ENCODE measurements at places on chromosomes 1 and 21. TPM values are rescaled to one million over a fixed set of nuclear protein-coding genes. Genes with fewer than 3 reads are reported as not detected.

The ERG gene
- 118 TPM for total RNA-seq

The HEYL gene
- total RNA-seq: 0.82 TPM

The RNU1-3 gene
- under 0.01 TPM for total RNA-seq

- DNase-seq: no peak
Observed at GRCh38 chr1:29655145-29655544, 418.8 kb downstream of the PTPRU start.

GRCh38 chr21:45318556-45319404 is 31.1 kb upstream of the POFUT2 start:
- DNase-seq: peak; percentile 56

- DNase-seq: no peak
Observed at GRCh38 chr1:175521249-175522040, 221.9 kb downstream of the TNR start.

GRCh38 chr1:25501235-25502058 is 42.0 kb upstream of the LDLRAP1 start:
- no peak for DNase-seq

GRCh38 chr1:23774174-23774880 is 3.9 kb upstream of the PITHD1 start:
- DNase-seq: no peak

GRCh38 chr1:165025805-165026204 is 330.7 kb downstream of the LMX1A start:
- DNase-seq: no peak

DNA sequence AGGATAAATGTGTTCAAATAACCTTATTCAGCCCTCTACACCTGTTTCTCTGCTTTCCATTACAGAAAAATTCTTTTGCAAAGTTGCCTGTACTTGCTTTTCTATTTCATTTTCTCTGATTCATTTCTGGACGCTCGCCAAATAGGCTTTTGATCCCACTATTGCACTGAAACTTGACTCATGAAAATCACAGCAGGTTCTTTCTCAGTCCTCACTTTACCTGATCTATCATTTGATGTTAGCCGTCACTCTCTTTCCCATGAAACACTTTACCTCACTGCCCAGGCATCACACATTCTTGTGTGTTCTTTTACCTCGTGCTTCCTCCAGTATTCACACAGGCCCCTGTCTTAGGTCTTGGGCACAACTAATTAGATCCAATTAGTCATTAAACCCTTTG is 26.2 kb downstream of the HSPA13 start:
- DNase-seq: no peak

DNA sequence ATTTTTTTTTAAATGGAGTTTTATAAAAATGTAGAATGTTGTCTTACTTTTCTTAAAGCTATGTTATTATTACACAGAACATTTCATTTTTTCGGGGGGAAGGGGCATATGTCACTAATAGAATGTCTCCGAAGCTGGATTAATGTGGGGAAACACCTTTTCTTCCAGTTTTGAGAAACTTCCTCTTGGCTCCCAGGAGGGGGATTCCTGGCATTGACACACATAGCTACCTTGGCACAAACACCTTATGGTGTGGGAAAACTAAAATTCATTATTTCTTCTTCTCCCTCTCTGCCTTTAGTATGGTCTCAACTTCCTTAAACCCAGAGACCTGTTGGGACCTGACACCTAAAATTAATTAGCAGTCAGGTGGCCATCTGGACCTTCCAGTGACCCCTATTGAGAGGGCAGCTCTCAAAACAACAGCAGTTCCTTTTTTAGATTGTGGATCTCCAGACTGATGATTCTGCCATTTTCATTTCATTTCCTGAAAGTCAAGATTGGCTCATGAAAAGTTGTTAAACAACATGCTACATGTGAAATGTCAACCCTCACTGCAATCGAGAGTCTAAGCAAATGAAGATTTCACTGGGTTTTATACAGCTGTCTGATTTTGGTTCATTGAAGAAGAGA is 70.1 kb upstream of the EDEM3 start:
- no peak for DNase-seq
